ENCODE measurements at places on chromosomes 16 and 17.

DNA sequence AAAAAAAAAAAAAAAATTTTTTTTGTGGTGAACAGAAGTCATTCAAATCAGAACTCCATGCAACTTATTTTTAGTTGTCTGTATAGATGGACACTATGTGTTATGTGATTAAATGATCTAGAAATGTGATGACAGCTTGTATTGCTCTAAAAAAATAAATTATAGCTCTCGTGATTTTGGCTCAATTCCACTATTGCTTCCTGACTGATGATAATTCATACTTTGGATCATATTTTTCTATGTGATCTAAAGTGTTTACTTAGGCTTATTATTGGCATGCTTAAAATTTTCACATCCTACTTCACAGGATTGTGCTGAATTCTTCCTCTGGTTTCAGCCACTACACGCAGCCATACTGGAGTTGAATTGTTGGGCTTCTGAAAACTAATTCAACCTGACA lies 76.8 kb downstream of the RPGRIP1L start:
- no peak for DNase-seq

- no peak for DNase-seq
Observed at GRCh38 chr17:67074781-67075180, 30.4 kb downstream of the CACNG1 start.

- DNase-seq: no peak
Observed at GRCh38 chr17:66704858-66705520, 129.9 kb upstream of the CACNG5 start.

DNA sequence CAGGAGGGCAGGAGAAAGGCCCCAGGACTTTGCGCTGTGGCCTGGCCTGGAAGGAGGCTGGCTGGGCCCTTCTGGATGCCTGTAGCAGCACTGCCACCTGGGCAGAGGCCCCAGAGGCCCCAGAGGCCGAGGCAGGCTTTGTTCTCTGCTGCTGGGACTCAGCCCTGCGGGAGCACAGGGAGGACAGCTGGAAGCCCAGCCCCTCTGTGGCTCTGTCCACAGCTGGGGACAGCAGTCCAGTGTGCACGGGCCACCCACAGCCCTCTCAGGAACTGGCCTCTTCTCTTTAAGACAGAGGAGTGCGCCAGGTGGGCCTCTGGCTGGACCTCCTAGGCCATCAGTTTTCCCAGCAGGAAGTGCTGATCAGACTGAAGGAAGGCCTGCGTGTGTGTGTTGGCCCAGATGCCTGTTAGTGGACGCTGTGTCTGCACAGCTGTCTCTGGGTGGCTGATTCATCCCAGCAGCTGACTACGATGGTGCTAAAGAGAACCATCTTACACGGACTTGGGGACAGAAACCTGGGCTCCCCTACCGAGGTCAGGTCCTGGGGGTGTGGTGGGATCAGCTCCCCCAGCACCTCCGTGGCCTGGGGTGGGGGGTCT lies 26.9 kb upstream of the ZNF750 start:
- no peak for DNase-seq

- DNase-seq: no peak
Observed at GRCh38 chr16:82650804-82651203, 24.0 kb downstream of the CDH13 start.

- DNase-seq: no peak
Observed at GRCh38 chr16:86322283-86322682, 188.0 kb upstream of the FOXF1 start.

- DNase-seq: no peak
Observed at GRCh38 chr17:55962951-55963401, 190.3 kb upstream of the ANKFN1 start.

DNA sequence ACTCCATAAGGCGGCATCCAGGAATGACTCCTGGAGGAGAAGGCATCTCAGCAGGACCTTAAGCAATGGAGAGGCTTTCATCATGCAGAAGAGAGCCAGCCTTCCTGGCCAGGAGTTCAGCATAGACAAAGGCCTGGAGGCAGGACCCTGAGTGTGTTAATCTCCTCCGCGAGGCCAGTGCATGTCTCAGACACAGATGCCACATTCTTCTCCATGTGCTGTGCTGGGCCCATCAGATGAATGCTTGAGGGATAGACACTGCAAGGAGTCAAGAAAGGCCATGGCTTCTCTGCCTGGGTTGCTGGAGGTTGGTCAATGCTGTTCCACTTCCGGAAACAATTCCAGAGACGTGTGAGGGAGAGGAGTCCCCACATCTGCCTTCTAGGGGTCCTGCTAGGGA lies 147.5 kb downstream of the IRX5 start:
- DNase-seq: no peak

GRCh38 chr17:46045639-46046038 lies 46.6 kb downstream of the STH start:
- no peak for DNase-seq

DNA sequence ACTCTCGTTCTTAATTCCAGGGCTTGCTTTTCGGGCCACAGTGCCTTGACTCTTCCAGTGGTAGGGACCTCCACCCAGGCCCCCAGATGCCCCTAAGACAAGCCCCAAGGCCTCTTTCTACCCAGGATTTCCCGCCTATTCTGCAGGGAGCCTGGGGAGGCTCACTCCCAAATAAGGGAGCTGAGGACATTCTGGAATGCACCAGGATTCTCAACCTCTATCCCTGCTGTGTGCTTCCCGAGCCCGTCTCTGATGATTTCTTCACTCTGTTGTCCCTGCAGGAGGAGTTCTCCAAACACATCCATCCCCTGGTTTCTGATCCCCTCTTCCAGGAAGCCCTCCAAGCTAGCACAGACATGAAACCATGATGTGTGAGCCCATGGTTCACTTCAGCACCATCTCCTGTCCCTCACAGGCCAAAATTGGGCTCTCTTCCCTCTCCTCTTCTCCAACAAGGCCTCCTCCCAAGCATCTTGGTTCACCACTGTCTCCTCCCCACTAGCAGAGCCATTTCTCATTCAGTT lies 255.9 kb downstream of the KATNIP start:
- no peak for DNase-seq

DNA sequence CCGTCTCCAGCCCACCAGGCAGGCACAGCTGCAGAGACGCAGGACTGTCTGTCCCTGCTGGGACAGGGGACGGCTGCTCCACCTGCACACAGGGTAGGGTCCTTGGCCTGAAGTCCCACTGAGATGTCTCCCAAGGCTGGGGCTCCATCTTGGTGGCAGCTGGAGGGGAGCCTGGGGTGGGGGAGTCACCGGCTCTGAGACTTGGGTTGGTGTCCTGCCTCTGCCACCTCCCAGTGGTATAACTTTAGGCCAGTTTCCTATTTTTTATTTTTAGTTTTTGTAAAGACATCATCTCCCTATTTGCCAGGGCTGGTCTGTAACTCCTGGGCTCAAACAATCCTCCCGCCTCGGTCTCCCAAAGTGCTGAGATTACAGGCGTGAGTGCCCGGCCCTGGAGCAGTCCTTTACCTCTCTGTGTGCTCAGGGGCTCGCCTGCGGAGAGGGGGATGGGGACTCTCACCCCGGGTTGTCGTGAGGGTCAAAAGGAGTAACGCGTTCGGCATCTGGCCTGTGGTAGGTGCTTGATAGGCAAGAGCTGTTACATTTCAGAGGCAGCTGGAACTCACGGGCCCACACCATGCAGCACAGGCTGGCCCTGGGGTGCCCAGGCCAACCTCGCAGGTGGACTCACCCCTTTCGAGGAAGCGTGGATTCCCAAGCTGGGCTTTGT lies 46.6 kb upstream of the DOC2B start:
- DNase-seq: no peak

- no peak for DNase-seq
Observed at GRCh38 chr16:50997679-50998078, 153.4 kb downstream of the SALL1 start.

DNA sequence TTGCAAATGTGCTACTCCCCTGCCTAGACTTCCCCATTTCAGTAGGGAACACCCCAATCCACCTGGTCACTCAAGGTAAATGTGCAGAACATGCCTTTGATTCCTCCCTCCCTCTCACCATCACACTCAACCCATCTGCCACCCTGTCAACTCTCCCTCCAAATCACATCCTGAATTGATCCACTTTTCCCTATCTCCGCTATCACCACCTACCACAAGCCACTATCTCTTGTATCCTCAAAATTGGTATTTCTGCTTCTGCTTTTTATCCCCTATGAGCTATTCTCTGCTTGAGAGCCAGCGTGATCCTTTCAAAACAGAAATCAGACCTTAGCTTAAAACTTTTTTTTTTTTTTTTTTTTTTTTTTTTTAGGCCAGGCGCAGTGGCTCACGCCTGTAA lies 5.4 kb upstream of the NOL11 start:
- no peak for DNase-seq

GRCh38 chr17:57713140-57713539 lies 32.0 kb downstream of the CCDC182 start:
- no peak for DNase-seq

DNA sequence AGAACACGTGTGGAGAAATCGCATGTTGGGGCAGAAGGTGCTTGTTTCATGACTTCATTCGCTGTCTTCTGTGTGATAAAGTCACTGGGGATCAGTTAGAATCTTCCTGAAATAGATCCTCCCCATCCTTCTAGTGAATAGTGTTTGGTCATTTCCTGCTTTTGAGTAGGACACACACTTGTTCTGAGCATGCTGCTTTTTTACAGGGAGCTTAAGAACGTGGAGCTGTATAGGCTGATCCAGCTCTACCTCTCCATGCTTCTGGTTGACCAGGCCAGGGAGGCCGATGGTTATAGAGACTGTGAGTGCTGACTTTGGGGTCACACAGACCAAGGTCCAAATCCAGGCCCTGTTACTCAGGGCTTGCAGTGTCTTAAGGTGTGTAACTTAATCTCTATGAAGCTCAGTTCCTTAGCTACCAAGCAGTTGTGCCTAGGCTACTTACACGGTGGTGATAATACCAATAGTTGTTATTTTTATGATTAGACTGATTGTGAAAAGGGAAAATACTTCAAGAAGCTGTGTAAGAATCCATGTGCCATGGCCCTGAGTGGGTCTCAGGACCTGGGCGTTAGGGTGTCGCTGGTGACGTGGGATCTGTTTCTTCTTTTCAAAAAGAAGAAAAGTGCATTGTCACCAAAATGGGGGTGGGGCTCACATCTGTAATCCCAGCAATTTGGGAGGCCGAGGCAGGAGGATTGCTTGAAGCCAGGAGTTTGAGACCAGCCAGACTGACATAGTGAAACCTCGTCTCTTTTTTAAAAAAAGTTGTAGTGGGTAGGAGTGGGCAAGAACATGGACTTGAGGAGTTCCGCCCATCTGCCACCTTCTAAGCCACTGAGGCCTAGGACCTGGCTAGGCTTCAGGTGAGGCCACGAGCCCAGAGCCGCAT lies 64.1 kb upstream of the LGALS9 start:
- no peak for DNase-seq

- no peak for DNase-seq
Observed at GRCh38 chr17:18141210-18141803, 32.8 kb downstream of the MYO15A start.

DNA sequence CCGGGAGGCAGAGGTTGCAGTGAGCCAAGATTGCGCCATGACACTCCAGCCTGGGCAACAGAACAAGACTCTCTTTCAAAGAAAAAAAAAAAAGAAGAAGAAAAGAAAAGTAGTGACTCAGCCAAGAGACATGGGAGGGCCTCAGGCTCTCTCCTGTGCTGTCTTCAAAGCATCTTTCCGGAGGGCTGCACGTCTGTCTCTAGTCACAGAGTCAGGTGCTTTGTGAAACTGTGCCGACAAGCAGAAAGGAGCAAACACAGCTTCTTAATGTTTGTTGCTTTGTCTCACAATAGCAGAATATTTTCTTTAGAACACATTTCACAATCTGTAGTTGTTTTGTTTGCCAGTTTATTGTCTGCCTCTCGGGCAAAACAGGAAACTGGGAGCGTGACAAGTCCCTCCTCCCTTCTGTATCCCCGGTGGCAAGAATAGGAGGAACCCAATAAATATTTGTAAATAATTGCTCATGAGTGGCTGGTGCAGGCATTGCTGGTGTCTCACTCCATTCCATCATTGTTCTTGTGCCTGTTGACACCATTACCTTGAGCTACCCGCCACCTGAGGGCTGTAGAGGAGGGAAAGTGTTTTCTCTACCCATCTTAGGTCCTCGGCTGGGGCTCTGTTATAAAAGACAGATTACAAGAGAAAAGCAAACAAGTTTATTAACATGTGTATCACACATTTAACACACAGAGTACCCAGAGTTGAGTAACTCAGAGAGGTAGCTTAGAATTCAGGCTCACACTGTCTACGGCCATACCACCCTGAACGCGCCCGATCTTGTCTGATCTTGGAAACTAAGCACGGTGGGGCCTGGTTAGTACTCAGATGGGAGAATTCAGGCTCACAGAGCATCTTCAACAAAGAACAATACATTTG lies 5.5 kb downstream of the GAST start:
- DNase-seq: no peak

DNA sequence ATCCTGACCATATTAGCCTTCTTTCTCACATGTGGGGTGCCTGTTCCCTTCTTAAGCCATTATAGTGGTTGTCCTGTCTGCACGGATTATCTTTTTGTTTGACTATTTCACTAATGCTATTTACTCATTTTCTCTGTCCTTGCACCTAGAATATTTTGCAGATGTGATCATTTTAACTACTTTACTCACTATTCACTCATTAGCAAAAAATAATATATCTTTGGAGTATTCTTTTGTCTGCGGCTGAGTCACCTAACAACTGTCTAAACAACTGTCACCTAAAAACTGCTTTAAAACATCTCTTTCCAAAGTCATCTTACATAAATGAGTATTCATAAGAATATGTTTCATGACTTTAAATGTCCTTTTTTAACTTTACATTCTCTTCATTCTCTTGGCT lies 87.4 kb downstream of the KCNJ2 start:
- no peak for DNase-seq

GRCh38 chr17:76370261-76370993 lies 14.0 kb upstream of the SPHK1 start:
- no peak for DNase-seq

GRCh38 chr17:62178579-62178978 lies 113.5 kb upstream of the MED13 start:
- no peak for DNase-seq

- DNase-seq: no peak
Observed at GRCh38 chr16:82782715-82783251, 156.0 kb downstream of the CDH13 start.

DNA sequence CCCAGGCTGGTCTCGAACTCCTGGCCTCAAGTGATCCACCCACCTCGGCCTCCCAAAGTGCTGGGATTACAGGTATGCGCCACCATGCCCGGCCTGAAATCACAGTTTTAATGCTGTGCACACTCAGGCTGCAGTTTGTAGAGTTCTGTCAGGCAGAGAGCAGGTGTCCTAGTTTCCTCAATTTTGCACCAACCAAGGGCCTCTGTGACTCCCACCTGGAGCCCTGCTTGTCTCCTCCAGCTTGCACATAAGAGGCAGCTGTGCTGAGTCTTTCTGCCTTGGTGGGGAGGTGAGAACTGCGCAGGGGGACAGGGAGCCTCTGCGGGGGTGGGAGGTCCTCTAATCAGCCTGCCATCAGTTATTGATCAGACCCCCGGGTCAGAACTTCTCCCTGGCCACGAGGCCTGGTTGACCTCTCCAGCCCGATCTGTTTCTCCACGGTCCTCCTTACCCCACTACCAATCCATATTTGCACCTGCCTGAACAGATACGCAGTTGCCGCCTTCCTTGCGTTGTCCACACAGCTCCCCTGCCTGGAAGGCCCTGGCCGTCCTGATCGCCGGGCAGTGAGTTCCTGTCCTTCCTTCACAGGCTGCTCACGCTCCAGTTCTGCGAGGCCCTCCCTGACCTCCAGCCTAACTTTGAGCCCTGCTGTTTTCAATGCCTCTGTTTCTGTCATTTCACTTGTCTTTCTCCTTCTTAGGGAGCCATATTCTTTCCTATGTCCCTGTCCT lies 48.1 kb upstream of the SIAH1 start:
- no peak for DNase-seq
